ENCODE measurements at places on chromosomes 13 and 19.

DNA sequence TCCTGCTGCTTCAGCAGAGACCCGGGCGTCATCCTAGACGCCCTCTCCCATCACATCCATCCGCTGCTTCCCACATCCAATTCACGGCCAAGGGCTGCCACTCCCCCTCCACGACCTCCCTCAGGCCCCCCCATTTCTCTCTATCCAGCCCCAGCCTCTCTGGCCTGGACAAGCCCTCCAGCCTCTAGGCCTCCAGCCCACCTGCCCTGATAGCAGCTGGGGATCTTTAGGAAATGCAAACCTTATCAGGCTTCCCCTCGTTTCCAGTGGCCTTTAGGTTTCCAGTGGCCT is 51.6 kb downstream of the PEPD start:
- DNase-seq, result no peak

- no peak for DNase-seq
Observed at GRCh38 chr13:106517109-106517847, 18.2 kb downstream of the EFNB2 start.

DNA sequence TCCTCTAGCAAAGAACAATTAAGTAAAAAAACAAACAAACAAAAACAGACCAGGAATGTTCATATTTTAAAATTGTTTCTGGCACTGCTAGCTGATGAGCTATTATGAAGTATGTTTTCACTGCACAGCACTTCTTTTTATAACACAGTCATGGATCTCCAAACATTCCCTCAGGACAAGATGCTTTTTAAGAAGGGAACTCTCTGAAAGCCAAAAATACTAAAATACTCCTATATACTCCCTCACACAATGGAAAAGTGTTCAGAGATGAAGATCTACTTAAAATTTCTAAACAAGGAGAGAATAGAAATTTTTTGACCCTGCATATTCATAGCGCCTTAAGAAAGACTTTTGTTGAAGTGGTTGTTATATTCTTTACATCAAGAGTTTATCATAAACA is 926.8 kb downstream of the DIAPH3 start:
- DNase-seq, result no peak

GRCh38 chr13:98184792-98185191 is 7.7 kb upstream of the RNF113B start:
- DNase-seq, result peak; percentile 69

DNA sequence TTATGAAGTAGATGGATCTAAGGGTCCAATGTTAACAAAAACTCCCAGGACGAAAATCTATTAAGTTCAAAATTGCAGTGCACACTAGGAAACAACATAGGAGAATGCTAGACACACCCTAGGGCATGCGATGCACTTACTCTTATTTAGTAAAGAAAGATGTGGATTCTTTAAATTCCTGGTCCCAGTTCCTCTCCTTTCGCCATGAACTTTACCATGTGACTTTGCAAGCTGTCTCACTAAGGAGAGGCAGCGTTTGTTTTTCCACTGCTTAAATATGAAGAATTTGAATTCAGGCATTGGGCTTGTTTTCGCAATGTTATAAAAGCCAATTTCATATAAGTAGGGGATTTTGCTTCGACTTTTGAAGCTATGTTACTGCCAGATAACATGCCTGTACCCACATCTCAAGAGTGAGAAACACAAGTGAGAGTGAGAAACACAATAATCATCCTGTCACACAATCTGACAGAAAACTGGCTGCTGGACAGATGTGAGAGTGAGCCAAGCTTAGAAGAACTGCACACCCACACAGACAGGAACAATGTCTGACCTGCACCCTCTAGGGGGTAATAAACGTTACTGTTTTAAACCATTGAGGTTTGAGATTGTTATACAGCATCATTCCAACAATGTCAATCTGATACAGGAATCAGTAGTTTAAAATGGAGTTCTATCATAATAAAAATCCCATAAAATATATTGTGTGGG is 1308.4 kb downstream of the SLITRK5 start:
- DNase-seq, result no peak

- DNase-seq, result no peak
Observed at GRCh38 chr13:36475468-36475867, 43.2 kb downstream of the CCNA1 start.

- DNase-seq, result peak; percentile 54
Observed at GRCh38 chr13:38350114-38350617, 515 bp downstream of the UFM1 start.

GRCh38 chr19:10182076-10182475 is 12.7 kb downstream of the DNMT1 start:
- DNase-seq, result no peak

DNA sequence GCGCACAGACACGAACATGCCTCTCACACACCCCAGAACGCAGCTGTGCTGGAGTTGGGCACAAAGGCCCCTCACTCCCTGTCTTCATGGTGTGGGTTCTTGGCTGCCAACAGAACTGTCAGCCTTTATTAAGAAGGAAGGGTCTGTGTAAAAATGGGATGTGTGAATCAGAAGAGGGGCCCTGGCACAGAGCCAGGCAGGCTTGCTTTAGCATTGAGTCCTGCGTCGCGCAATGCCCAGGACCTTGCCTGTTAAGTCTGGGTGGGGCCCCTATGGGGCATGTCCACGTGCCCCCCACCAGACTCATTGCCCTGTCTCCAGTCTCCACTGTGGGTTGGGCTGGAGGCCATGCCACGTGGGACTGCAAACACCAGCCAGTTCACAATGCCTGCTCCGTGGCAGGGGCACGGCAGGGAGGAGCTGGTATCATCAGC is 84.8 kb downstream of the SLC7A1 start:
- DNase-seq, result no peak

DNA sequence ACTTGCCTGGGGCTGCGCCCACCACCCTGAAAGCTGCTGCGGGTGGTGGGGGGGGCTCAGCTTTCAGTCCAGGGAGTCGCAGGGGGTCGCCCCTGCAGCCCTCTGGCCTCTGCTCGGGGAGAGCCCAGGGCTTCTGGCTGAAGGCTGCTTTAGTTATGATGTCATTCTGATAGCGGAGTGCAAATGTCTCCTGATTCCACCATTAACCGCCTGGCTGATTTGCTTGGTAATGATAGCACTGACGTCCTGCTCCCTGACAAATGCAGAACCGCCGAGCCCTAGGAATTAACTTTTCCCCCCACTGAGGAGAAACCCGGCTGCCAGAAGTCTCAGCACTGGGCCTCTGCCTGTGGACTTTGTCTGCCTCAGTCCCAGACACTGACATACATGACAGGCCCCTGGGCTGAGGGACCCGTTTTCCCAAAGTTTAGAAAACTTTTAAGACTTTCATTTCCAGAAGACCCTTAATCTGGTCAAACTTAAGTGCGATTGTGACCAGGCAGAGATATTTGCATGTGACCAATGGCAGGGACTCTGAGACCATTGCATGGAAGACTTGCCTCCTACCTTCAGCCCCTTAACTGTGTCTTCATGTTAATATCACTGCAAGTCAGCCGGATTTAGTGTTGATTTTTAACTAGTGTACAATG is 142.5 kb upstream of the ZNF536 start:
- no peak for DNase-seq

GRCh38 chr13:30421093-30422053 is 920 bp upstream of the UBE2L5 start:
- DNase-seq, result peak; percentile 93

GRCh38 chr13:21986602-21987001 is 315.7 kb downstream of the FGF9 start:
- DNase-seq, result peak; percentile 29

- no peak for DNase-seq
Observed at GRCh38 chr13:48624858-48625257, 28.9 kb upstream of the CYSLTR2 start.

DNA sequence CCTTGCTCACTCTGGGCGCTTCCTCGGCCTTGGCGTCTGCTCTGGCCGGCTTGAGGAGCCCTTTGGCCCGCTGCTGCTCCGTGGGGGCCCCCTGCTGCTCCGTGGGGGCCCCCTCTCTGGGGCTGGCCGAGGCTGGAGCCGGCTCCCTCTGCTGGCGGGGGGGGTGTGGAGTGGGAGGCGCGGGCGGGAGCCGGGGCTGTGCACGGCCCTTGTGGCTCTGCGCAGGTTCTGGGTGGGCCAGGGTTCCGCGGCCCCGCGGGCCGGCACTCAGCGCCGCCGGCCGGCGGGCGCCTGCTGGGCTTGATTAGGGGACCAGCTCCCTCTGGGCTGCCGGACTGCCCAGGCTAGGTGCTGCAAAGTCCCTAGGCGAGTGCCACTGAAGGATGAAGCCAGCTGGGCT is 436.2 kb downstream of the SLITRK6 start:
- DNase-seq, result no peak

DNA sequence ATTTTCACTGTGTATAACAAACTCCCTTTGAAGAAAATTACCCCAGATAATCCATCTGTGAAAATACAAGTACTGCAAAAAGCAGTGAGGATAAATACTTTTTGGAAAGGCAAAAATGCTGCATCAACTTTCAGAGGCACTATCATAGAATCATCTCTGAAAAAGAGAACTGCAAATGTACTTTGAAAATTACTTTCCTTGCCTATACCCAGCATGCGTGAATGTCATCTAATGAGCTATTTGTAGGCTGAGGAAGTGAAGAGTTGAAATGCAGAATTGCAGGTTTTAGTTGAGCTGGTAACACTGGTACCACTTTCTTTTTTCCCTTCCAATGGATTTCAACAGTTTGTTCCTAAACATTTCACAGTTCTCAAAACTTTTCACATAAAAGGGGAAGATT is 196.7 kb downstream of the TBC1D4 start:
- DNase-seq, result no peak

GRCh38 chr13:48621056-48621455 is 32.7 kb upstream of the CYSLTR2 start:
- DNase-seq, result no peak

DNA sequence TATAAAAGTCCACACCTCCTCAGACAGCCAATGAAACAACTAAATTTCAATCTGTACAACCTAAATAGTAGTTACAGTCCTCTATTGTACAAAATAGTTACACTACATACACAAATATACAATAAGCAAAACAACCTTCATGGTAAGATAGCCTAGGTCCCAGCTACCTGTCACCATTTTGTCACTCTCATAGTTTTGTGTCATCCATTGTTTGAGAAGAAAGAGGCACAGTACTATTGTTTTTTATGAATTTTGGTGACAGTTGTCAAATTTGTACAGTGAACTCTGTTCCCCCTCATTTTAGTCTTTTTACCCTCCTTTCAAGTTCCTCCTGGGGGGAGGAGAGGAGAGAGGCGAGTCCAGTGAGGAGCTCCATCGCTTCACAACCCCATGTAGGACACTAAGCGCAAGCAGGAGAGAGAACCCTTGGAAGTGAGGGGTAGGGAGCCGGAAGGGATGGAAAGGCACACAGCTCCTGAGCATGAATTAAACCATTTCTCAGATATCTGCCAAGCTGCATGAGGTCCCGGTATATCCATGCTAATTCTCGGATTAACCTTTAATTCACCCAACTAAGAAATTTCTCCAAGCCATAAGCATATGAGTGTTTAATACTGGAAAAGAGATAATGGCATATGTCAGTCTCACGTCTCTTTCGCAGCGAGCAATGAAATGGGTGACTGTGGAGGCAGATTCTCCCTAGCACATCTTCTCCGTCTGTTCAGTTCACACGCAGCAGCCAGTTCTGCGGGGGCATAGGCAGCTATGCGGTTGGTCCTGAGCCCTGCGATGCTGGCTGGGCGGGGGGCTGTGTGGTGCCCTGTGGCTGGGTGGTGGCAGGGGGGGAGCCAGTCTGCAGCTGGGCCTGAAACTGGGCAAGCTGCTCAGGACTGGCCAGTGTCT is 60.5 kb downstream of the SERP2 start:
- no peak for DNase-seq

DNA sequence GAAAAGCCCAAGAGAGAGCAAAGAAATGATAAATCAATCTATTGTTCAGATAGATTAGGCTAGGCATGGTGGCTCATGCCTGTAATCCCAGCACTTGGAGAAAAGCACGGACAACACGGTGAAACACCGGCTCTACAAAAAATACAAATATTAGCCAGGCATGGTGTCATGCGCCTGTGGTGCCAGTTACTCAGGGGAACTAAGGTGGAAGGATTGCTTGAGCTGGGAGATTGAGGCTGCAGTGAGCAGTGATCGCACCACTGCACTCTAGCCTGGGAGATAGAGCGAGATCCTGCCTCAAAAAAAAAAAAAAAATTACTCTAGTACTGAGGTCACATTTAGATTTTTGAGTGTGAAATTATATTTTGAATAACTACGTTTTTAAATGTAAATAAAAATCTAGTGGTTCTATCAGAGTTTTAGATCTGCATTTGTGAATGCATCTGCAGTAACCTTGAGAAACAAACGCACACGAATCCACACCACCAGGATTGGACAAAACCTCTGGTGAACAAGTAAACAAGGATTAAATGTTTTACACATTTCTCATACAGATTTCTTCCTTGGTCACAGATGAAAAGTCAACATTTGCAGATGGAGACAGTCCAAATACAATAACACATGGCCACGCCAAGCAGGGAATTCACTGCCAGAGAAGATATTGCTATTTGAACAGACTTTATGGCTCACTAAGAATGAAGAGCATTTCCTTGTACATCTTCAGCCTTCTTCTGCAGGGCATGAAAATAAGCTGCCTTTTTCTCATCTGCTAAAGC is 917.6 kb downstream of the PCDH9 start:
- peak; percentile 42 for DNase-seq

DNA sequence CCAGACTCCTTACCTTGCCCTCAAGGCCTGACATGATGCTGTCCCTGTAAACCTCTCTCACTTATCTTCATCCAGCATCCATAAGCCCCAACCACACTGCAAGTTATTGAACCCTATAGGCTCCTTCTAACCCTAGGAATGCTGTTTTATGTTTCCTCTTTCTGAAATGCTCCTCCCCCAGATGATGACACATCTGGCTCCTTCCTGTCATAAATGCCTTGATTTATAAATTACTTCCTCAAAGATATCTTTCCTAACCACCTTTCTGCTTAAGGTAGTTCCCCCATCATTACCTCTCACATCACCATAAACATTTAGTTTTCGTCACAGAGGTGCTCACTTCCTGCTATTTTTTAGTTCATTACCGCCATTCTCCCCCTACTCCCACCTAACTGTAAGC is 12.3 kb downstream of the RUBCNL start:
- DNase-seq, result no peak

DNA sequence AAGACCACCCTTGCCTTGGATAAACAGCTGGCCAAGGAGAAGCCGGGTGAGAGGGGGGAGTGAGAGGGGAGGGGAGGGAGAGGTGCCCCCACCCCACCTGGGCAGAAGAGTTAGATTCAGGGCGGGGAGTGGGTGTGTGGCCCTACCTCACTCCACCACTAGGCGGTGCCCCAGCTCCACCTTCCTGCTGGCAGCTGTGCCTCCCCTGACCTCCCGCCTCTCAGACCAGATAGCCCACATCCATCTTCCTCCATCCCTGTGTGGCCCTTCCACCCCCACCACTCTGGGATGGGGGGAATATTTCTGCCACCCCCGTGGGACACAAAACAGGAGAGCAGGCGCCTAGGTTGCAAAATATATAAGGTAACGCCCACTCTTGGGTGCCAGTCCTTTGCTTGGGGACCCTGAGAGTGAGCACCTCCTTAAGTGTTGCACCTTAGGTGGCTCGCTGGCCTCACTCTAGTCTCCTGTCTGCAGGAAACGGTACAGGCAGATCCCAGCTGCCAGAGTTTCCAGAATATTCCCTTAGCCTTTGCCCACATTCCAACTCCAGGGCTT is 13.8 kb upstream of the EHD2 start:
- DNase-seq, result no peak

GRCh38 chr13:103812558-103812957 is 746.3 kb upstream of the SLC10A2 start:
- DNase-seq, result no peak

Measured in AG10803 (cell line).